ENCODE measurements at places on chromosomes 4 and X.

DNA sequence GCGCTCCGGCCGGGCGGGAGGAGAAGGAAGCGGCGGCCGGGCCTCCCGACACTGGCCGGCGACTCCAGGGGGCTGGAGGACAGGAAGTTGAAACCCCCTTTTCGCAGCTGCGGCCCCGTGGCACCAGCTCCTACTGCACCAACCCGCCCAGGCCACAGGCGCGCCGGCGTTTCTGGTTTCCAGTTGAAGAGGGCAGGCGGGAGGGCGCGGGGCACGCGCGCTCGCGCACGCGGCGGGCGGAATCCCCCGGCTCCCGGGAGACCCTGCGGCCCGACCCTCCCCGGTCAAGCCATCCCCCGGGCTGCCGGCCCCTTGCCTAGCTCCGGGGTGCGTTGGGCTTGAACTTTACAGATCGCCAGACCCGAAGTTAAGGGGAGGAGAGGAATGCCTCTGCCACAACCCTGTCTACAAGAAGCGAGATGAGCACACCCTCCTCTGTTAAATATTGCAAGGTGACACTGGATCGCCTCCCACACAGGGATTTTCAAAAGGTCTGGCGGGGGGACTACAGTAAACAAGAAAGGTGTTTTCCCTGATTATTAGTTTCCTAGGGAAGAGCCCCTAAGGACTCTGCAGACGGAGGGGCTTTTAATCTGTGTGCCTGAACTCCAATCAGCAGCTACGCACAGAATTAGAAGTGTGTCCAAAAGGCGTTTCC is 1.4 kb downstream of the ELOVL6 start:
- peak; percentile 48 for DNase-seq

DNA sequence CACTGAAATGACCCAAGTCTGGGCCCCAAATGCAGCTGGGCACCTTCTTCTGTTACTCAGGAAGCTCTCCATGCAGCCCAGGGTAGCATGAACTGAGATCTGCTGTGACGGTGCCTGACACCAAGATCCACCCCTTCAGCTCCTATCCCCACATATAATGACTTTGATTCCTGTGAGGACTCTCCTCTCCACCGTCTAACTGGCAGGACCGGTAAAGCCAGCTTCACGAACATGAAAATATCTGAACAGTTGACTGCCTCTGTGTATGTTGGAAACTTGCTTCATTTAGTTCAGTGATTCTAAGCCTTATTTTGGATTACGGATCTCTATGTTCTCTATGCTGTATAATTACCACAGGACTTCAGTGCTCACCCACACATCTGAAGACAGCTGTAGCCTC is 115.5 kb upstream of the TMEM150C start:
- no peak for DNase-seq

- DNase-seq: no peak
Measured at GRCh38 chr4:4333265-4333706, 43.2 kb downstream of the ZBTB49 start.

DNA sequence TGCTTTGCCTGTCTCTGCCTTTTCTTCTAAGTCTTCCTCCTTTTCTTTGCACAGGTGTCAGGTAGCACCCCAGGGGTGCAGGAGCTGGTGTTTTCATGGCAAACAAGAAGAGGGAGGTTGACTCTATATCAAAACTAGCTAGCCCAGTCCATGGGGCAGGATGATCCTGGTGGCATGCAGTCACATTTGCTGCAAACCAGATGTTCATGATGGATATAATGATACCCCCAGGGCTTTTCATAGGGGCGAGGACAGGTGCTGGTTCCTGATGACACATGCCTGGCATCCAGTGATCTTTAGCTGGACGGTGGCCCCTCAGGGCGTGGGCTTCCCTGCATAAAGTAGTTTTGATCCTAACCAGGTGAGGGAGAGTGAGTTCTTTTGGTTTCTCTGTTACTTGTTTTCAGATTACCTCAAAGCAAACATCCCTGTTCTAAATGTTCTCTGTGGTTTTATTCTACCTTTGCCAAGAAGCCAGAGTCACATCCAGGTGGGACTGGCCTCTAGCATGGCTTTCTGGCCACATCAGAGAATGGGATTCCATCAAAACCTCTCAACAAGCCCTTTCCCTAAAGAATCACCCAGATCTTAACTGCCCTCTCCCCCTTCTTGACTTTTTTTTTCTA is 11.2 kb upstream of the UBA6 start:
- no peak for DNase-seq

DNA sequence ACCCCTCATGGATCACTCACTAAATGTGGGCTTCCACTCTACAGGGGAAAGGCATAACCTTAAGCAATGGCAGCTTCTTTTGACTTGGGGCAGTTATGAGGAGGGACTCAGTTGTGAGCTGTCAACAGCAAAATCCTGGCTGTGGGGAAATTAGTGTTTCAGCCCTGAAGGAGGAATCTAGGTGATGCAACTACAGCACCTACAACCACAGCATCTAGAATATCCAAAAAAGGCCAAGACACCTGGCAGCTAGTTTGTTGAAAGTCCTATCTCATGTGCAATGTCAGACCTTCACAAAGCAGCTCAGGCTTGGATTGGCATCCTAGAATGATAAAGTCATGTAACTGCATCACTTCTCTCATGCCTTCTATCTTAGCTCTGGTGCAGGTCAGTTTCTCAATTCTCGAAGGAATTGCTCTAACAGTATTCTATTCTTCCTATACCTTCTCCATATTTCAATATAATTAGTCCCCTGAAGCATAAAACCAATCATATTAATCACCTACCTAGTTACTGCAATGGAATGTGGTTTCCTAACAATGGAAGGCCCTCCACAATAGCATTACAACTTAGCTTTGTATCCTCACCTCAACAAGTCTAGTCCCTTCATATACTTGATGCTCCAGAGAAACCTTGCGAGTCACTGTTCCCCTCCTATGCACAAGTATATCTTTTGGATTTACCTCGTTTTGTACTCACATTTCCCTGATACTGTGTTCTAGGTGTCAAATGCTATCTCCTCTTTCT is 5.5 kb upstream of the ANTXR2 start:
- DNase-seq: no peak

DNA sequence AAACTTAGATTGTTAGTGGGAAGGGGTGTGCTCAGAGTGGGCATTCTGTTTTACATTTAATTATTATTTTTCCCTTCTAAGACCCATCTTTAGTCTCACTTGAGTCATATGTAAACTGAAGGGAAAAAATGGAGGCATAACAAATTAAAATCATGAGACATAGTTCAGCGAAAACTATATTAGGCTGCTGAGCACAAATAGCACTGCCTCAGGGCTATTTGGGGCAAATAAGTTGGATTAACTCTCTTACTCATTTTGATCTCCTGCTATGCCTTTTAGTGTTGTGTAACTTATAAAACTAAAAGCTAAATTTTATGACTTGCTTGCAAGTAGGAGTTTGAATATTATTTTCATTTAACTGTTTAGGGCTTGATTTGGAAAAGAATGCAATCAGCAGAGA is 1329.2 kb upstream of the PCDH7 start:
- no peak for DNase-seq

DNA sequence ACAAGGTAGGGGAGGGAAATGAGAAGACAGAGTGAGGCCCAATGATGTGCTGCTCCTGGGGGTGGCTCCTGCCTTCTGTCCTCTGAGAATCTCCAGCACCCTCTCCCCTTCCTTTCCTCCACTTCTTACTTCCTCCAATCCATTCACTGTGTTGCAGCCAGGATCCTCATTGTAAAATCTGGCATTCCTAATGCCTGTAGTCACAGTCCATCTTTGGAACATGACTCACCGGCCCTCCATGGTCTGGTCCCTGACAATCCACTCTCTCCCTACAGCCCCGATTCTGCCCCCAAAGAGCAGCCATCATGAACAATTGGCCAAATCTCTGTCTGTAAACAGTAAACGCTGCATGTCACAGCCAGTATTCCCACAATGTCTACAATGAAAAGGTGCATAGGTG is 72.9 kb downstream of the CLNK start:
- no peak for DNase-seq

GRCh38 chr4:188783175-188783574 is 643.9 kb downstream of the TRIML1 start:
- DNase-seq: no peak

- no peak for DNase-seq
Measured at GRCh38 chr4:38332699-38333098, 331.3 kb upstream of the KLF3 start.

- no peak for DNase-seq
Measured at GRCh38 chr4:80155316-80155982, 41.9 kb upstream of the PRDM8 start.

DNA sequence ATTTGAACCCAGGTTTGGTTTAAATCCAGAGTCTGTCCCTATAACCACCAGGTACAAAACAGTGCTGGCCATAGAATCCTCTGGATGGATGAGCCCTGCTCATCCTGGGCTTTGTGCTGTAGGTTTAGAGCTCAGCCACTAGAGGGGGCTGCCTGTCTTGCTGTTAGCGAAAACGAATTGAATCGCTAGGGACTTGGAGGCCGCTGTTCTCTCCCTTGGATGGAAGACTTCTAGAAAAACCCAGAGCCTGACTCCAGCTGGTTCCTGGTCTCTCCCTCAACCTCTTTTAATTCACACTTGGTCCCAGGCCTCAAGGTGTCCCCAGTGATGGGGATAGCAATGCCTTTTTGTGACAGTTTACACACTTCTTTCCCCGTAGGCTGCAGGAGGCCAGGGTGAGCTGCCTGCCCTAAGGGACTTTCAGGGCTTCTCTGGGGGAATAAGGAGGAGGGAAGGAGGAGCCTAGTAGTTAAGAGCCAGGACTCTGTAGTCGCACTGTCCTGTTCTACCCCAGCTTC is 8.7 kb downstream of the RIPPLY1 start:
- peak; percentile 72 for DNase-seq

DNA sequence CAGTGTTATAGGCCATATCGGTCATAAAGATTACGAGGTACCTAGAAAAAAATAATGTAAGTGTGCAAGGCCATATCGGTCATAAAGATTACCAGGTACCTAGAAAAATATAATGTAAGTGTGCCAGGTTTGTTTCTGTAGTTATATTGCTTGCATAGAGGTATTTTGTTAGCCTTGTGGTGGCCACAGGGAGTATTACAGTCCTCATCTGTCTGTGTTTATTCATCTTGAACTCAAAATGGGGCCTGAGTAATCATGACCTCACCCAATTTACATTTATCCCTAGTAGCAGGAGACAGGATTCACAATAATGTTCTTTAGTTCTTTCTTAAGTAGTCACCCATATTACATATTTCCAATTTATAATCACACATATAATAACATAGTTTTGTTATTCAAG is 459.7 kb downstream of the MID1IP1 start:
- no peak for DNase-seq

DNA sequence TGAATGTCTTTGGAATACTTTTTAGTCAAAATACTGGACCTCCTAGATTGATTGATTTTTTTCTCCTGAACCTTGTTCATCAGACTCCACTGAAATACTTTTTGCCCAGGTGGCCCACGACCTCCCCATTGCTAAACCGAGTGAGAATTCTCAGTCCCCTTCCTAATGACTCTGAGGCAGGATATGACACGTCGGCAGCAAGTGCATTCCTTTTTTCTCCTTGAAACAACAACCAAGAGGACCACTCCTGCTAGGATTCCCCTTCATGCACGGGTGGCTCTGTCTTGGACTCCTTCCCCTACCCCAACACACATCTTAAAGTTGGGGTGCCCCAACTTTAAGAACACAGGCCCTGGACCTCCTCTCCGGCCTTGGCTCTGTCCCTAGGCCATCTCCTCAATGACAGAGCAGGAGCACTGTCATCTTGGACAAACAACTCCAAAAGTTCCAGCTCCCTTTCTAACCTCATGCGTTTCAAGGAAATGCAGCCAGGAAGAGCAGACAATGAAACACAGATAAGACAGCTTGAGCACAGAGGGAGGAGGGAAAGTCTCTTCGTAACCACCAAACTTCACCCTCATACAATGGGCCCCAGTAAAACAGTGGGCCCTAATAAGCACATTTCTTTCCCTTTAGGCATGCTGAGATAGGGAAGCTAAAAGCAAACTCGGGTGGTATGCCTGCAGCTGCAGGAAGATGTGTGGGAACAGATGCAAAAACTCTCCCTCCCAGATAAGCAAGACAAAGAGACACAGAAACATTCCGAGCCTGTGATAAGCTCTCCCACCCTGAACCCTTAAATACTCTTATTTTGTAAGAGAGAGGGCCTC is 33.9 kb downstream of the ZBTB49 start:
- no peak for DNase-seq

- no peak for DNase-seq
Measured at GRCh38 chr4:101264993-101265815, 82.1 kb downstream of the PPP3CA start.

- DNase-seq: no peak
Measured at GRCh38 chr4:154064244-154064643, 275.4 kb upstream of the SFRP2 start.

DNA sequence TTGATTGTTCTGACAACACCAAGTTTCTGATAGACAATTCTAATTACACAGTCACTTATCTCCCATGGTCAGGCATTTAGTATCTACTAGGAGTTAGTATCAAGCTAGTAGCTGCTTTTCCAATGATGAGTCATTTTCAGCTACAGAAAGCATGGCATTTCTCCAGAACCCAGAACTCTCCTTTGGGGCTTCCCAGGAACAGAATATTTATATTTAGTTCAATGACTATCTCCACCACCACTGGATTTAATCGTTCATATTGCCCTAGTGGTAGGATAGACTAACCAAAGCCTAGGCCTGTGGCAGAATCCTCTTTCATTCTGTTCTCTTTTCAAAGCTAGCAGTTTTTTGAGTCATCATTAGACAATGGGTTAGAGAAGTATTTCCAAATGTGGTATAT is 569.4 kb downstream of the GABRG1 start:
- DNase-seq: no peak

DNA sequence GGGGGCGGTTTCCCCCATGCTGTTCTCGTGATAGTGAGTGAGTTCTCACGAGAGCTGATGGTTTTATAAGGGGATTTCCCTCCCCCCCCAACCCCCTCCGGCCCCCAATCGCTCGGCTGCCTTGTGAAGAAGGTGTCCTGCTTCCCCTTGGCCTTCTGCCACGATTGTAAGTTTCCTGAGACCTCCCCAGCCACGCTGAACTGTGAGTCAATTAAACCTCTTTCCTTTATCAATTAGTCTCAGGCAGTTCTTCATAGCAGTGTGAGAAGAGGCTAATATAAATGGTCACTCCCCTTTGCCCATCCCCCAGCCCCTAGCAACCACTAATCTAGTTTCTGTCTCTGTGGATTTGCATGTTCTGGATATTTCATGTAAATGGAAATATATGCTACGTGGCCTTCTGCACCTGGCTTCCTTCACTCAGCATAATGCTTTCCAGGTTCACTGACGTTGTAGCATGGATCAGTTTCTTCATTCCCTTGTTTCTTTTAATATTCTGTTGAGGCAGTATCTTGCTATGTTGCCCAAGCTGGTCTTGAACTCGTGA is 16.4 kb downstream of the GPR143 start:
- no peak for DNase-seq

Data from pancreas (tissue), 10 donors.